ENCODE measurements at places on chromosomes 2 and 18.
A peak's percentile ranks its signal among the peaks of the same experiment; 100 is the strongest.

DNA sequence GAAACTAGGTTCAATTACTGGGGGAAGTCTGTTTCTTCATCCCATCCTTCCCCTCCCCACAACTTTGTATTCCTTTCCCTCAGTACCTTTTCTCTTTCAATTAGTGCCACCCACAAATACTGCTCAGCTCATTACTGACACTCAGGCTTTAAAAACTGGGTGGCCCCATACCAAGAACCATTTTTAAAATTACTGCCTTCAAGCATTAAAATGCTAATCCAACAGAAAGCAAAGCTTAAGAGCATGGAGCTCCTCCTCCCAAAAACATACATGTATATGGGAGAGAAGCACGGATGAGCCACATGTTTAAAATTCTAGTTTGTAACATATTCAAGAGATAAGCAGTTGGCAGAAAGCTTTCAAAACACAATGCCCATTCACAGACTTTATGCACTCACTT is 44.0 kb downstream of the IRS1 start:
- peaks cover 2% of the 10 kb centered on the region for H3K36me3 ChIP-seq
- H3K27me3 ChIP-seq, result no peaks in the 10 kb centered on the region
- no peak overlapping the region for H3K4me3 ChIP-seq
- H3K27ac ChIP-seq, result peak overlapping the region; percentile 87

GRCh38 chr18:12500986-12501385 is 93.3 kb downstream of the PRELID3A start:
- H3K36me3 ChIP-seq, result peaks cover 16% of the 10 kb centered on the region
- no peak overlapping the region for H3K4me3 ChIP-seq
- no peak for DNase-seq
- H3K4me1 ChIP-seq, result no peaks in the 10 kb centered on the region

- H3K27me3 ChIP-seq, result peaks cover 1% of the 10 kb centered on the region
- peaks cover 42% of the 10 kb centered on the region for H3K4me1 ChIP-seq
- H3K27ac ChIP-seq, result peak within 1 kb of the TSS; percentile 99
Measured at GRCh38 chr2:72147303-72147971, at the start of gene CYP26B1. TSS of gene CYP26B1 (minus strand) at chr2:72147862. CDS start at chr2:72147834, 28 bp downstream.

- H3K4me3 ChIP-seq, result no peak overlapping the region
- H3K36me3 ChIP-seq, result no peaks in the 10 kb centered on the region
- no peak for DNase-seq
Measured at GRCh38 chr2:11716689-11717321, 29.6 kb upstream of the LPIN1 start.

DNA sequence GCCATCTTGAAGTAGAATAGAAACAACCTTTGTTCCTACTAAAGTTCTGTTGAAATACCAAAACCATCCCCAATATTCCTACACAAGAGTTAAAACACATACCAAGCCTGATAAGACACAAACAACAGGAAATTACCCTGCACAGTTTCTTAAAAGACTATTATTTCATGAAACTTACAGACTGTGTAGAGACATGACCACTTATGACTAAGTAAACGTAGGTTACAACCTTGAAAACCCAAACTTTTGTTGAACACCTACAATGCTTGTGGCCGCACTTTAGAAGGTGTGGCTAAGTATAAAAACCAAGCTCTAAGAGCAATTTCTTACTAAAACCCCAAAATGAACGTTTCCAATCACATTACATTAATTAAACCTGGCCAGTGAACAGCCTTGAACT is 2.0 kb downstream of the SMAD2 start:
- H3K36me3 ChIP-seq, result no peaks in the 10 kb centered on the region
- no peaks in the 10 kb centered on the region for H3K27me3 ChIP-seq
- H3K27ac ChIP-seq, result peak overlapping the region; percentile 66
- DNase-seq, result no peak
- peak overlapping the region; percentile 89 for H3K4me3 ChIP-seq
- peaks cover 45% of the 10 kb centered on the region for H3K4me1 ChIP-seq

DNA sequence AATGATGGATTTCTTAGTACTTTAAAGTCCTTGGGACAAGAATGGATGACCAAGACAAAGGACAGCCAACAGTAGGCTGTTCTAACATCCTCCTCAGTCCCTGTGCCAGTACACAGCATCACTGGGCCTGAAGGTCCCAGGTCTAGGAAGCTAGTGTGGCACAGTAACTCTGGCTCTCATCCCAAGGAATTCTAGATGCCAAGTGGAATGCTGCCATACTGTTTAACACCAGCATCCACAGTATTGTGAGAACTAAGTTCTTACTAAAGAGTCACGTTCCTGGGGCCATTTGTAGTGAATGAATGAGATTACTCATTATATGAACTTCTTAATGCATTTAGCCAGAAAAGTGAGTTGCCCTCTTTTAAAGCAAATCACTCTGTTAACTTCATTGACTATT is 68.2 kb upstream of the LYPD1 start:
- H3K4me3 ChIP-seq, result no peak overlapping the region
- no peaks in the 10 kb centered on the region for H3K36me3 ChIP-seq
- DNase-seq, result no peak
- no peaks in the 10 kb centered on the region for H3K27me3 ChIP-seq
- H3K27ac ChIP-seq, result no peak overlapping the region

- no peaks in the 10 kb centered on the region for H3K27me3 ChIP-seq
- no peak for DNase-seq
- no peak overlapping the region for H3K27ac ChIP-seq
- no peaks in the 10 kb centered on the region for H3K36me3 ChIP-seq
Measured at GRCh38 chr18:41732356-41732755, 222.7 kb upstream of the PIK3C3 start.

Data from mesothelial cell of epicardium (in vitro differentiated cells).